AG04449 (cell line): ENCODE measurements at places on chromosomes 7 and 10.

GRCh38 chr10:130542761-130543160 is 406.6 kb downstream of the GLRX3 start:
- DNase-seq: no peak

- DNase-seq: no peak
Measured at GRCh38 chr7:77561352-77561751, 24.3 kb downstream of the PTPN12 start.

DNA sequence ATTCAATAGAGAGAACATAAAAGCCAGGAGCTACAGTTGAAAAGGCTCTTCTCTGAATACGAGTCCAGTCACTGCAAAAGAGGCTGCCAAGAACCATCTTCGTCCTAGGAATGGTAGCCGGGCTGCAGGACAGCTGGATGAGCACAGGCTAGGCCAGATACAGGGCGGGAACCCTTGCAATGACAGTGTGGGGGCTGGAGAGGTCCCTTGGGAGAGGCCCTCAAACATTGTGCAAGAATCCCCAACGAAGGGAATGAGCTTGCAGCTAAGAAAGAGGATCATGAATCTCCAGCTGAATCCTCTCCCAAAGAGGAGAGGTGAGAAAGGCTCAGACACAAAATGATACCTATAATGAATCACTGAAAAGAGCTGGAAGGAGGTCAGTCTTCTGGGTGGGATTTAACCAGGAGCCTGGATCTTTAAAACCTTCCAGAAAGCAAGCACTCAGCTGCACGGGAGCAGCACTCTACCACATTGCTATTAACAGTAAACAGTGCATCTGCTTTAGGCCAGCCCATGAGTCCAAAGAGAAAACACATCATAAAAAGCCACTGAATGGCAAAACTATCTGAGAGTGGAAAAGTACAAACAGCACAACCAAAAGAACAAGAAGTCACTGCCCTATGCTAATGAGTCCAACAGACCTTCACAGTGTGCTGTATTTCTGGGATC is 287.9 kb downstream of the TNS3 start:
- no peak for DNase-seq

DNA sequence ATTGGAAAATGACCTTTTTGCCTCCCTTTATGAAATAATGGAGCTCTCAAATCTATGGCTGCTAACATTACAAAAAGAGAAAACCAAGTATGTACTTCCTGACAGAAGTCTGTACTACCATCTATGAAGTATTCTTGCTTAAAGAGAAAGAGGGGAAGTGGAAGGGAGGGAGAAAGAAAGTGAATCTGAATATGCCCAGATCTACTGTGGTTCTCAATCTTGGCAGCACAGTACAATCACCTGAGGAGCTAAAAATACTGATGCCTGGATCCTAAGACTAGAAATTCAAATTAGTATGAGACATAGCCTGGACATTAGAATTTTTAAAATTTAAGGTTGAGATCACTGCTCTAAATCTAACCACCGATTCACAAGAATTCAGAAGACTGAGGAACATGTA is 85.2 kb downstream of the IGF2BP3 start:
- no peak for DNase-seq

DNA sequence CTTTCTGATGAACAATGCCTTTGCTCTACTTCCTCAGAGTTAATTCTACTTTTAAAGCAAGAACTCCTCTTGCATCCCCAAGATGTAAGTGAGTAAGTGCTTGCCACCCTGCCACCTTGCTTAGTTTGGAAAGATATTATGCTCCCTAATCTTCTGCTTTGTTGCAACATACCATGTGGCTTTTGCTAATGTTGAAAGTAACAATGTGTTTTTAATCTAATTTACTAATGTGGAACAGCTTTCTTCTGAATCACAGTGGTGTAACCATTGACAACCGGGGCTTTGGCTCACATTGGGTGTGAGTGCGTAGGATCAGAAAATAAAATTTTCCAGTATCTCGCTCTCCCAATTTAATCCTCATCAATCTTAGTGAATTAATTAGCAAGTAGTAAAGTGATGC is 254.1 kb upstream of the PTER start:
- DNase-seq: no peak
